ENCODE measurements at places on chromosomes 12 and 14.

GRCh38 chr12:26327975-26328644 lies 132.7 kb downstream of the SSPN start:
- DNase-seq: no peak

DNA sequence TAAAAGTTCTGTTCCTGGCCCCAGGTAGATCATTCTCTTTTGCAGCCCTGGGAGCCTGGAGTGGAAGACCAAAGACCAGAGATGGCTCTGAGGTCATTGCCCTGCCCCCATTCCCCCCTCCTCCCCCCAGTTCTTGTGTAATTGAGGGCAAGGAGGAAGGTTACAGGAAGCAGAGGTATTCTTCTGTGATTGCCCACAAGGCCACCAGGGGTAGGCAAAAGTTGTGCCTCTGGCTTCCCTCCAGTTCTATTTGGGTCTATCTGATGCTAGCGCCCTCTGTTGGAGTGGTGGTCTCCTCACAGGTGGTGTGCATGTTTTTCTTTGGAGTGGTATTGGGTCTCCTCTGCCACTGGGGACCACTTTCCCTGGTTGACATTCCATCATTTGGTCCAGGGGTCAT lies 41.2 kb upstream of the CRY1 start:
- DNase-seq: no peak

DNA sequence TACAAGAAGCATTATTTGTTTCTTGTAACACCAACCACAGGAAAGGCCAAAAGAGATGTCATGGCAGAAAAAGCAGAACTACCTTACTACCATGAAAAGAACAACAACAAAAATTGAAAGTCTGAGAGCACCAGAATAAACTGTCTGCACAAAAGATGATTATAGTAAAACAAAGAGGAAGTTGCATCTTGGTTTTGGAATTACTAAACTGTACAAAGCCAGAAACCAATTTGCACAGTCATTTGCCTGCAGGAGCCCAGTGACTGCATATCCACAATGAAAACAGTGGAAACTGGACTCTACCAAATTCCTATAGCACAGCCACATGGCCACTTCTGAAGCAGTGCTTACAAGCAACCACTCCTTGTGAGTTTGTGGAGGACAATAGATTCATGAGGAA lies 276.2 kb downstream of the SSPN start:
- no peak for DNase-seq

- DNase-seq: no peak
These were observed 39.2 kb downstream of the NFKBIA start for GRCh38 chr14:35365130-35366055.

- no peak for DNase-seq
These were observed 73.1 kb downstream of the RESF1 start for GRCh38 chr12:32032205-32032810.

DNA sequence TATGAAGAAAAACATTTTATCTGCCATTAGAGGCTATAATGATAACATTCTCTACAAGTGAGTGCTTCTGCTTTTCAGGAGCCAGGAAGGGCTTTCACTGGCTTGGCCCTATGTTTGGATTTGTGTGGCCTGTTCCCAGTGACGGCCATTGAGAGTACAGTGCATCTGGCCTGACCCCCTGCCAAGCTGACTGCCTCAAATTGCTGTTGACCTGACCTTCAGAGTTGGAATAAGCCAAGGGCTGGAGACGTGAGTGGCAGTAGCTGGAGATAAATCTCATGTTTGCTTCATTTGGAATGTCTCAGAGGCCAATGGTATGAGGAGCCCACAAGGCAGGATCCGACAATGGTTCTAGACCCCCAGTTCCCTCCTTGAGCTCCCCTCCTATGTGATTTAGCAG lies 28.3 kb upstream of the PLEKHG7 start:
- no peak for DNase-seq

DNA sequence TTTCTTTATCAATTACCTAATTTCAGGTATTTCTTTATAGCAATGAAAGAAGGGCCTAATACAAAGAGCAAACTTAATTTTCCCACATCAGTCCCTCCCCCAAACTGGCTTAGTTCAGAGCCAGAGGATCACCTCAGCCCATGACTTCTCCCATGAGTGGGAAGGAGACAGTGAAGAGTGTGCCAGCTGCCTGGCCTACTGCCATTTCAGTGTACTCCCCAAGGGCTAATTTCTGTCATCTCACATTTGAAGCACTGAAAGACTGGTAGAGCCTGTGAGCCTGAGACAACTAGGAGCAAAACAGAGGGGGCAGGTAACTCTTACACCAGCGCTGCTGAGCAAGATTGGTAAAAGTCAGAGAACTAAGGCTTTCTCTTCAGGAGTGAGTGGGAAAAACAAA lies 29.1 kb upstream of the ADAM20 start:
- DNase-seq: no peak

GRCh38 chr14:64841772-64842750 lies 37.6 kb downstream of the SPTB start:
- no peak for DNase-seq

- DNase-seq: no peak
These were observed 995 bp downstream of the TNFRSF1A start for GRCh38 chr12:6340745-6341416.

DNA sequence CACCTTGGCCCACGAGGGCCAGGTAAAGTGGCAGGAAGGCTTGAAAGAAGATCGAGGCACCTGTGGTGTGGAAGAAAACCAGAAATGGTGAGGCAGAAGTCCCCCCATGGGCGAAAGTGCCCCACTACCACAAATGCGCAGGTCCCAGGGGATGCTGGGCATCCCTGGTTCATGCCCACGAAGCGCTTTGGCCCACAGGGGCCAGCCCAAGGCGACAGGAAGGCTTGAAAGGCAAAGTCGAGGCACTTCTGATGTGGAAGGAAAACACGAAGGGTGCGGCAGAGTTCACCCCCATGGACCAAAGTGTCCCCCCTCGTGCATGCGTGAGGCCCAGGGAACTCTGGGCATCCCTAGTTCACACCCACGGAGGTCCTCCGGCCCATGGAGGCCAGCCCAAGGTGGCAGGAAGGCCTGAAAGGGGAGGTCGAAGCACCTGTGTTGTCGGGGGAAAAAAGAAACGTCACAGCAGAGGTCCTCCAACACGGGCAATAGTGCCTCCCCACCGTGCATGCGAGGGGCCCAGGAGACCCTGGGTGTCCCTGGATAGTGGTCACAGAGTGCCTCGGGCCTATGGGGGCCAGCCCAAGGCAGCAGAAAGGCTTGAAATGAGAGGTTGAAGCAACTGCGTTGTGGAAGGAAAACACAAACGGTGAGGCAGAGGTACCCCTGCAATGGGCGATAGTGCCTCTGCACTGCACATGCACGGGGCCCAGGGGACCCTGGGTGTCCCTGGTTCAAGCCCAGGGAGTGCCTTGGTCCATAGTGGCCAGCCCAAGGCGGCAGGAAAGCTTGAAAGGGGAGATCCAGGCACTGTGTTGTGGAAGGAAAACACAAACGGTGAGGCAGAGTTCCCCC lies 373.9 kb downstream of the ALG10 start:
- DNase-seq: no peak

- DNase-seq: no peak
These were observed 16.3 kb upstream of the NFYB start for GRCh38 chr12:104154286-104154685.

GRCh38 chr14:42187846-42188245 lies 581.2 kb downstream of the LRFN5 start:
- no peak for DNase-seq

DNA sequence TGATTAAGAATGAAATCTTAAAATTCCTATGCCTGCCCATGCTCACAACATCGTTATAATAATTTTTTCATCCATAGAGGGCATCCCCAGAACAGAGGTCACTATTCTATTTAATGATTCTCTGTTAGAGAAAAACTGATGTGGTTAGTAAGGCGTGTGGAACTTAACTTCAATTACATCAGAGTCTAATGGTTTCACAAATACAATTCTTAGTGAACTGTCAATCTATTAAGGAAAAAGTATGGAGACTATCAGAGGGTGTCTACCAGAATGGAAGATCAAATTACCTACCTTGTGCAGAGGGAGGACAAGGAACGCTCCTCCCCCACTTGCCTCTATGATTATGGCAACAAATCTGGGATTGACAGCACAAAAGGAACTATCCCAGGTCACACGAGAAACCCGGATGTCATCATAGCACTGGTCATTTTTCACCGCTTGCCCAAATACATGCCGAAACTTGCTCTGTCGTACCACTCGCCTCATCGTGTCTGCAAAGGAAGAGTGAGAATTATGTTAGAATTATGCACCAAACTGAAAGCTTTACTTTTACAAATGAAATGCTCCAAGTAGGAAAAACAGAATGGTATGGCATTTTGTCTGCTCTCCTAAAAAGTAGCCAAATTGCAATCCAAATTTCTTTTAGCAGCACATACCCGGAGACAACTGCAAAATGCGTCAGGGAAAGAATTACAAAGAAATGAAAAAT lies 30.3 kb downstream of the CORO1C start:
- DNase-seq: no peak

DNA sequence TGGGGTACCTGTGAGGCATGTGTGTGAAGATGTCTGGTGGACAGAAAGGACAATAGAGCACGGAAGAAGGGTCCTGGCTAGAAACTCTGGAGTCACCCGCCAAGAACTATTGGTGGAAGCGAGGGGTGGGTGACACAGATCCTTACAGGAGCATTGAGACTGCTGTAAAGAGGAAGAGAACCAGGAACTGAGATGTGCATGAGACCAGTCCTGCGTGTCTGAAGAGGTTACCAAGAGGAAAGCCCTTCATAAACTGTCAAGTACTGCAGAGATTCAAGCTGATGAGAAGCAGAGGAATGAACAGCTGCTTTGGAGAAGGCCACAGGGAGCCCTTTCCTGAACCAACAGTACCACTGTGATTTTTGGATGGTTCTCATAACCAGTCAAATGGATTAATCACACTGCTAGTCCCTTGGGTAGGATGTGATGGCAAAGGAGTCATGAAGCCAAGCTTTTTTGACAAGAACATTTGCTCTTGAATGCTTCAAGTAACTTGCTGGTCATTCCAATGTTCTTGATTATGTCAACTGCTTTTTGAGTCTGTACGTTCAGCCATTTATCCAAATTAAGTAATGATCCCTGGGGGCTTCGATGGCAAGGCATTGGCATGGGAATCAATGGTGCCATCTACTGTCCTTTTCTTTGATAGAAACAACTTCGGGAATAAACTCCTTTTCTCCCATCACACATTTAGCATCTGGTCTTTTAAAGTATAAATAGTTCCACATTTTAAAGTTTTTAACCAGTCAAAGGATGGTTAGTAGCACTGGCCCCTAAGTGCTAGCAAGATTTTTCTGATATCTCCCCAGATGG lies 42.9 kb downstream of the GPR135 start:
- DNase-seq: peak; percentile 10

GRCh38 chr14:53743371-53743770 lies 213.3 kb downstream of the BMP4 start:
- DNase-seq: no peak

DNA sequence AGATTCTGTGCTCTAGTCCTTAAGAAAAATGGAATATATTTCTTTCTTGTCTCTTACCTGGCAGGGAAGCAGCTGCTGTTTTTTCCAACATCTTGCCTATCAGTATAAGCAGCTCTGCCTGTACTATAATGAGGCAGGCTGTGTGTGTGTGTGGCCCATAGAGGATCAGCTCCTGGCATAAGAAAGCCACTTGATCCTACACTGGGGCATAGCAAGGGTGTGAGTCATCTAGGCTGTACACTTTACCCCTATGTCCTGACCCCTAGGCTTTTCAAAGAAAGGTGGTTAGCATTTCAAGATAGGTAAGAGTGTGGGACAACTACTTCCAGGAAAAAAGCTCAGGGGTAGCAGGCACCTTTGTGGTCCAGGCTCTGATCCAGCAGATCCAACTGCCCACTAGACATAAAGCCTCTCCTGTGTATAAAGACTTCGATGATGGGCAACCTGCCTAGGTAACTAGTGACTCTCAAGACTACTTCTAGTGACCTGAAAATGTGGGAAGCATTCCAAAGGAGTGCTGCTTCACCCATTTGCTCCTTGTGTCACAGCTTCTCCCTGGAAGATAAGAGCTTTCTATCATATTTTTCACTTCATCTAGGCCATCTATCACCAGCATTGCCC lies 4.9 kb upstream of the SENP1 start:
- DNase-seq: no peak

DNA sequence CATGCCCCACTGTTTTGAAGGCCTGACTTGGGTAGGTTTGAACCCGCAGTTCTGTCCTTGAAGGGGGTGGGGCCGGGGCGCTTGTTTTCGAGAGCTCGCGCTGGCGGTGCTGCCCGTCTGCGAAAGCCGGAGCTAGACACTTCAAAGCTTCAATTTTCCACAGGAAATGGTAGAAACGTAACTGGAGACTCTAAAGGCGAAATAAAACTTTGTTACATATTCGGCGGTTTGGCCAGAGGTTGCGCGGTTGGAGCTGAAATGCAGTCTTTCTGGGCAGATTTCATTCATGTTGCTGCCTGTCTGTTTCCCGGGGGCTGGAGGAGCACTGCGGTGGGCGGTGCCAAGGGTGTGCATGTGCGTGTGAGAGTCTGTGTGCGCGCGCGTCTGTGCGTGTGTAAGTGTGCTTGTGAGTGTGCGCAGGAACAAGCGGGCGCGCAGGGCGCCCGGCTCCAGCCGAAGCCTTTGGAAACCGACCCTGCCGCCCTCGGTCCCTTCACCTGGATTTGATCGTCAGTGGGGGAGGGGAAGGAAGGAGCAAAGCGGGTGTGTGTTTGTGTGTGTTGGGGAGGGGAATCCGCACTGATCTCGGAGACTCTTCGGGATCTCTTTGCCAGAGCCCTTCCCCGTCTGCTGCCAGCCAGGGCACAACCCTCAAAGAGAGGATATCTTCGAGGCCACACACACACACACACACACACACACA lies 227.7 kb upstream of the CRY1 start:
- no peak for DNase-seq

- DNase-seq: no peak
These were observed 114.6 kb upstream of the SINHCAF start for GRCh38 chr12:31440586-31440985.

DNA sequence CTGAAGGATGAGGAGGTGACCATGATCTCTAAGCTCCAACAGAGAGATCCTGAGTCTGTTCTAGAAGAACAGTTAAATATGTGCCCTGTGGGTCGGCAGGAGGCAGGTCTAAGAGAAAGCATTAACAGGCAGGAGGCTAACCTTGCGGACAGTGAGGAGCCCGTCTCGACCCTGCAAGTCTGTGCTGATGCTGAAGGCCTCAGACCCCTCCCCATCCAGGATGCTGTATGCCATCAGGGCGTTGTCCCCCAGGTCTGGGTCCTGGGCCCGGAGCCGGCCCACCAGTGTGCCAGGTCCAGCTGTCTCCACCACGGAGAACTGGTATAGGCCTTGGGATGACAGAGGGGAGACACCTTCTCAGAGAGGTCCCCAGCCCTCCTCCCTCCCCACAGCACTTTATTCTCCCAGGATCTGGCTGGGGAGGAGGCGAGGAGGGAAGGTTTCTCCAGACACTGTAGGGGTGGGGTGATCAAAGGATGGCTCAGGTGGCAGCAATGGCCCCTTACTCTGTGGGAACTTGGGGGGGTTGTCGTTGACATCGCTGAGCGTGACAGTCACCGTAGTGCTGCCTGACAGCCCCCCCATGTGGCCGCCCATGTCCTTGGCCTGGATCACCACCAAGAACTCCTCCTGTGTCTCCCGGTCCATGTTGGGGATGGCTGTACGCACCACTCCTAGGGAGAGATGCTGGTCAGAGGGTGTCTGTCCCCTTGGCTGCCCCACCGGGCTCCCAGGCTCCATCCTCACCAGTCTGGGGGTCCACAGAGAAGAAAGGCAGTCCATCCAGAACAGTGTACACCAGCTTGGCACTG lies 3.1 kb downstream of the CDH24 start:
- no peak for DNase-seq

- DNase-seq: no peak
These were observed 2.9 kb upstream of the HOXC12 start for GRCh38 chr12:53951577-53952334.

- DNase-seq: peak; percentile 14
These were observed 43.3 kb downstream of the GALNT9 start for GRCh38 chr12:132285991-132286681.

GRCh38 chr14:92416544-92416943 lies 93.6 kb downstream of the SLC24A4 start:
- no peak for DNase-seq
